Memory B cell (primary cell): ENCODE measurements at places on chromosomes 1 and 21.
A peak's percentile ranks its signal among the peaks of the same experiment; 100 is the strongest.

DNA sequence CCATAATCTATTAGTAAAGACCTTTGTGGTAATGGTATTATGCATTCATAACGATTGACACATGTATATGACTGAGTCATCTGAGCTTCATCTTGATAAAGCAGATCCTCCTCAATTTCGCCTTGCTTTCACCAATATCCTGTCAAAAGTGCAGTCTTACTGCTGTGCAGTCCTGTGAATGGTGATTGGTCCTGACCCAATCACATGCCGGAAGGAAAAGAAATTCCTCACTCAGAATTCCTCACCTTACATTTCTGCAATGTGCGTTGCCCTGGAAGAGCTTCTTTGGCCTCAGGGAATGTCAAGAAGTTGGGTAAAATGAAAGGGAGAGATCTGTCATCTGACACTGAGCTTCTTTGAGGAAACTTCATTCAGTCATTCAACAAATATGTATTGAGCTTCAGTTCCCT is 121.0 kb upstream of the TSPAN2 start:
- no peak for DNase-seq
- no peaks in the 10 kb centered on the region for H3K4me1 ChIP-seq
- H3K27me3 ChIP-seq = no peaks in the 10 kb centered on the region
- no peak overlapping the region for H3K4me3 ChIP-seq
- H3K36me3 ChIP-seq = no peaks in the 10 kb centered on the region

- H3K4me1 ChIP-seq = no peaks in the 10 kb centered on the region
- no peaks in the 10 kb centered on the region for H3K36me3 ChIP-seq
- H3K27ac ChIP-seq = no peak overlapping the region
- no peak for DNase-seq
- no peak overlapping the region for H3K4me3 ChIP-seq
- peaks cover 2% of the 10 kb centered on the region for H3K27me3 ChIP-seq
These were observed 86.8 kb downstream of the TIAM1 start for GRCh38 chr21:31257265-31257664.

DNA sequence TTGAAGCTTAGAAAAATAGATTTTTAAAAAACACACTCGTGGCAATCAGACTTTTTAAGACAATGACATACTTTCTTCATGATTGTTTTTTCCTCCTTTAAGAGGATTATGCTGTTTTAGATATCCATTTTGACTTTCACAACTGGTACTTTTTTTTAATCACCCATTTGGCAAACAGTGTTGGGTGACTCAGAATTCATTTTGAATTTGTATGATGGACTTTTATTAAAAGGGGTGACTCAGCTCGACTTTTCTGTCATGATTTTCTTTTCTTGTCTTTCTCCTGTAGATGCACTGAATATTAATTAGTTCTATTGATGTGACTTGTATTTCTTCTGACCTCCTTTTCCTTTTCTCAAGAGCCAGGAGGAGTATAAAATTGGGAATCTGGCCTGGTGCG is 44.7 kb downstream of the FMN2 start:
- H3K27ac ChIP-seq = no peak overlapping the region
- H3K36me3 ChIP-seq = no peaks in the 10 kb centered on the region
- no peak for DNase-seq
- no peaks in the 10 kb centered on the region for H3K4me1 ChIP-seq
- no peaks in the 10 kb centered on the region for H3K27me3 ChIP-seq

- H3K4me3 ChIP-seq = no peak overlapping the region
- H3K27ac ChIP-seq = no peak overlapping the region
- H3K36me3 ChIP-seq = peaks cover 25% of the 10 kb centered on the region
- no peak for DNase-seq
- peaks cover 32% of the 10 kb centered on the region for H3K4me1 ChIP-seq
These were observed 52.6 kb downstream of the ZNF644 start for GRCh38 chr1:90969241-90969640.

DNA sequence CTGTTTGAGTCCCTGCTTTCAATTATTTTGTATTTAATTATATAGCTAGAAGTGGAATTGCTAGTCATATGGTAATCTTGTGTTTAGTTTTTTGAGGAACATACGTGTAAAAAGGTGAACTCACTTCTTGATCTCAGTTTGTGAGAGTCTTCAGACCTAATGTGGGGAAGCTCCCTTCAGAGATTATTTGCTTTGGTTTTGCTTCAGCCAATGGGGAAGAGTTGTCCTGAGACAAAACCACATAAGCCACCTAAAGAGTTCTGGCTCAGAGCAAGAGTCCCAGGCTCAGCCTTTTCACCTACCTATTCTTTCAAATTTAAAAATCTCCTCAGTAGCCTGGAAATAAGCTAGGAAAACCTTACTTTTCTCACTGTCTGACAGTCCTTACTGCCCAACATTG is 138.4 kb downstream of the UCK2 start:
- no peaks in the 10 kb centered on the region for H3K4me1 ChIP-seq
- H3K4me3 ChIP-seq = no peak overlapping the region
- H3K36me3 ChIP-seq = no peaks in the 10 kb centered on the region
- no peak overlapping the region for H3K27ac ChIP-seq

GRCh38 chr1:155979597-155980343 is 1.4 kb upstream of the ARHGEF2 start:
- no peak for DNase-seq
- peaks cover 17% of the 10 kb centered on the region for H3K36me3 ChIP-seq
- peak overlapping the region; percentile 91 for H3K27ac ChIP-seq
- peaks cover 54% of the 10 kb centered on the region for H3K4me1 ChIP-seq
- H3K27me3 ChIP-seq = no peaks in the 10 kb centered on the region

DNA sequence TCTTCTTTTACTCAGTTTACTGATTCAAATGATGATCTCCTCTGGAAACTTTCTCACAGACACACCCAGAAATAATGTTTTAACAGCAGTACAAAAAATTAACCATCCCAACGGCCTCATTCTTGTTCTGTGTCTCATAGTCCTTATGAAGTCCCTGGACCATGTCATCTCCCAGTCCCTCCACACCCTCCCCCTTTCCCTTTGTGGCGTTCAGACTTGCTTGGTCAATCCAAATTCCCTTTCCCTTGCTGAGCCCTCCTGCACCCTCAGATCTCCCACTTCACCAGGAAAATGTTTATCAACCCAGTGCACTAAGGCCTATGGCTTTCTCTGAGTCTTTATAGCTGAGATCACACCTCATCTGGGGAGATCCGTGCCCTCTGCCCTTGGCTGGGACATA is 85.9 kb downstream of the CENPF start:
- H3K36me3 ChIP-seq = no peaks in the 10 kb centered on the region
- H3K27me3 ChIP-seq = no peaks in the 10 kb centered on the region
- H3K4me1 ChIP-seq = no peaks in the 10 kb centered on the region
- no peak overlapping the region for H3K27ac ChIP-seq
- no peak for DNase-seq

DNA sequence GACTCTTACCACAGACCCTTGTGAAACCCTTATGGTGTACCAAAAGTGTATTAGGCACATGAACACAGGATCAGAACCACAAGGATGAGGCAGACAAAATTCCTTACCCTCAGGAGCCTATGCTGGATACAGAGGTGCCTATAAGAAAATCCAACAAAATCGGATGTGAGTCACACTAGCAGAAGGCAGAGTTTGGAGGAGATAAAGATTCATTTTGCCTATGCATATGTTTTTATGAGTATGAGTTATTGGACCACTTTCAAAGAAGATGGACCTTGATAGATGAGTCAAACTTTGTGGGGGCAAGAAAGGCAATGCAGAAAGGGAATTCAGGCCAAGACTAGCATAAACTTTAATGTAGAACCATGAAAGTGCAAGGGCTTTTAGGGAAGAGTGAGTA is 17.0 kb downstream of the CAMK1G start:
- H3K4me1 ChIP-seq = no peaks in the 10 kb centered on the region
- peaks cover 7% of the 10 kb centered on the region for H3K27me3 ChIP-seq
- no peak overlapping the region for H3K4me3 ChIP-seq
- H3K27ac ChIP-seq = no peak overlapping the region

DNA sequence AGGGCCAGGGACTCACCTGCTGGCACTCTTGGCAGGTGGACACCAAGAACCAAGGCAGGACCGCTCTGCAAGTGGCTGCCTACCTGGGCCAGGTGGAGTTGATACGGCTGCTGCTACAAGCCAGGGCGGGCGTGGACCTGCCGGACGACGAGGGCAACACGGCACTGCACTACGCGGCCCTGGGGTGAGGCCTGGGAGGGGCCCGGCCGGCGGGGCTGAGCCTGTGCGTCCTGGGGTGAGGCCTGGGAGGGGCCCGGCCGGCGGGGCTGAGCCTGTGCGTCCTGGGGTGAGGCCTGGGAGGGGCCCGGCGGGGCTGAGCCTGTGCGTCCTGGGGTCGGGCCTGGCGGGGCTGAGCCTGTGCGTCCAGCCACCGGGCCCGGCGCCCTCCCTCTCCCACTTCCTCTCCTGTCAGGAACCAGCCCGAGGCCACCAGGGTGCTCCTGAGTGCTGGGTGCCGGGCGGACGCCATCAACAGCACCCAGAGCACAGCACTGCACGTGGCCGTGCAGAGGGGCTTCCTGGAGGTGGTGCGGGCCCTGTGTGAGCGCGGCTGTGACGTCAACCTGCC is 4.6 kb upstream of the MMP23B start:
- H3K36me3 ChIP-seq = peaks cover 2% of the 10 kb centered on the region
- peaks cover 4% of the 10 kb centered on the region for H3K27me3 ChIP-seq
- no peak overlapping the region for H3K4me3 ChIP-seq
- no peak overlapping the region for H3K27ac ChIP-seq

GRCh38 chr1:156090840-156091188 is 8.5 kb upstream of the MEX3A start:
- peak; percentile 86 for DNase-seq
- H3K27ac ChIP-seq = no peak overlapping the region
- no peaks in the 10 kb centered on the region for H3K36me3 ChIP-seq
- peaks cover 10% of the 10 kb centered on the region for H3K4me1 ChIP-seq
- H3K27me3 ChIP-seq = peaks cover 6% of the 10 kb centered on the region

GRCh38 chr1:19988267-19989006 is 9.0 kb upstream of the PLA2G2A start:
- H3K27ac ChIP-seq = no peak overlapping the region
- no peaks in the 10 kb centered on the region for H3K36me3 ChIP-seq
- peaks cover 3% of the 10 kb centered on the region for H3K27me3 ChIP-seq
- DNase-seq = no peak

- H3K4me1 ChIP-seq = no peaks in the 10 kb centered on the region
- H3K27ac ChIP-seq = no peak overlapping the region
- H3K27me3 ChIP-seq = peaks cover 23% of the 10 kb centered on the region
- H3K36me3 ChIP-seq = peaks cover 3% of the 10 kb centered on the region
These were observed 108.2 kb upstream of the OLIG2 start for GRCh38 chr21:32917362-32918135.

DNA sequence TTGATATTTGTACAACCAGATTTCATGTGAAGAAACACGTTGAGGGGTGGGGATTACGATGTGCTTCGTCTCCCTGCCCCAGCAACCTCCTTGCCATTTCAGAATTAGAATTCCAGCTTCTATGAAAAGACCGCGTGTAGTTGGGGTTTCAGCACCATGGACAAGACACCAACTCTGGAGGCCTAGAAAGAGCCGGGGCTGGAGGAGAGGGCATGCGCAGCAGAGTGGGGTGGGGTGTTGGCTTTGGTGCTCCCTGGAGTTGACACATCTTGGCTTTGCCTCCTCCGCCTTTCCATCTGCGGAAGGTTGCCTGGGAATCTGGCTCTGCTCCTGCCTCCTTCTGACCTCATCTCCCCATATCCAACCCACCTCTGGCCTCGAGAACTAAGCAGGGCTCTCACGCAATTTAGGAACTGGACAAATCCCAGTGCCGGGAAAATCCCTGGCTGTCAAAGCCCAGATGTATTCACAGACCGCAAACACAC is 11.8 kb downstream of the HTR6 start:
- no peak overlapping the region for H3K27ac ChIP-seq
- H3K27me3 ChIP-seq = peaks cover 17% of the 10 kb centered on the region
- H3K4me1 ChIP-seq = no peaks in the 10 kb centered on the region

DNA sequence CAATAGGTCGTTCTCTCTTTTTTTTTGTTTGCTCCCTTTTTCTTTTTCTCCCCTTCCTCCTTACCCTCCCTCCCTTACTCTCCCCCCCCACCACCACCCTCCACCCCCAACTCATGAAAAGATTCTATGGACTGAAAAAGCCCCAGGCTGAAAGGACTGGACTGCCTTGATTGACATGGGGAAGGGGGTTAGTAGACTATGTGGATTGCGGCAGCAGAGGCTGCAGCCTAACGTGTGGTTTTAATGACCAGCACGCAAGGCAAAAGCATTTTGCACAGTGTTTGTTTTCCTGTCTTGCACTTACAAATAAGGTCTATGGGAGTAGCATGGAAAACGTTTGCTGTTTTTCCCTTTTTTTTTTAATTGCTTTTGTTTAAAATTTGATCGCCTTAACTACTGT is 5.5 kb downstream of the ZBTB18 start:
- H3K27ac ChIP-seq = no peak overlapping the region
- no peaks in the 10 kb centered on the region for H3K27me3 ChIP-seq
- no peak overlapping the region for H3K4me3 ChIP-seq
- H3K4me1 ChIP-seq = peaks cover 6% of the 10 kb centered on the region
- peaks cover 5% of the 10 kb centered on the region for H3K36me3 ChIP-seq
- DNase-seq = no peak

GRCh38 chr1:109719337-109719837 is 7.3 kb downstream of the GSTM5 start:
- H3K4me3 ChIP-seq = no peak overlapping the region
- H3K4me1 ChIP-seq = no peaks in the 10 kb centered on the region
- H3K36me3 ChIP-seq = peaks cover 2% of the 10 kb centered on the region
- H3K27ac ChIP-seq = no peak overlapping the region

- H3K4me1 ChIP-seq = peaks cover 26% of the 10 kb centered on the region
- peak overlapping the region; percentile 84 for H3K27ac ChIP-seq
- H3K4me3 ChIP-seq = peak overlapping the region; percentile 62
These were observed 30.8 kb upstream of the ABCG1 start for GRCh38 chr21:42187976-42188653.

DNA sequence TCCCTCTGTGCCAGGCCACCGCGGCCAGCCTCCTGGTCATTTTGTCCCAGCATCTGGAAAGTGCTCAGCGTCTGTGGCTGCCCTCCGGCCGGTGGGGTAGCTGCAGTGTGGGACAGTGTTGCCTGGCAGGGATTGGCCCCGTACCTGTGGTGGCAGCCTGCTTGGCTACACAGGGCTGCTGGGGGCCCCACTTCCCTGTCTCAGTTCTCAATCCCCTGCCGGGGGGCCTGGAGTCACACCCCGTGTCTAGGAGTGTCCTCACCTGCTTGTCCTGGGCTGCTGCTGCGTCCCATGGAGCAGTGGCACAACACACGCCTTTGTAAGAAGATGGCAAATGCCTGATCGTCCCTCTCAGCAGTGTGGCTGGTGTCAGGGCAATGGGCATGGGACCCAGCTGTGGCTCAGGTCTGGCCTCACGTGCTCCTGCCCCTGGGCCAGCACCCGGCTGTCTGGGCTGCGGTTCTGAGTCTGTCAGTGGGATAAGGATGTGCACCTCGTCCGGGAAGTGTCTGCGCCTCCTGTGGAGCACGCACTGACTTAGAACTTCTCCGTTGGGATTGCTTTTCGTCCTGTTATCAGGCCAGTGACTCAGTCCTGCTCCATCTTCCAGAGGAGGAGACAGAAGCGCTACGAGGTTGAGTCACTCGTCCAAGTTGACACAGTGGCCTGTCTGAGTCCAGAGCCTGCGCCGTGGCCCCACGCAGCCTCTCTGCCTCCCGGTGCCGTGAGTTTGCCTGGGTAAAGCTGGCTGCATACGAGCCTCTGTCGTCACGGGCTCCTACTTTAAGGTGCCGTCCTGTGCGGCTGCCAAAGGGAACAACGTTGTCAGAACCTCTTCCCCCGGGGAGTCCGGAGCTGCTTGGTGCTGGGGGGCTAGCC is 41.0 kb downstream of the CRYAA start:
- no peak overlapping the region for H3K4me3 ChIP-seq
- H3K4me1 ChIP-seq = peaks cover 4% of the 10 kb centered on the region
- H3K36me3 ChIP-seq = no peaks in the 10 kb centered on the region
- no peak overlapping the region for H3K27ac ChIP-seq
- peaks cover 9% of the 10 kb centered on the region for H3K27me3 ChIP-seq

GRCh38 chr1:228032041-228032440 is 25.2 kb downstream of the WNT3A start:
- peaks cover 3% of the 10 kb centered on the region for H3K36me3 ChIP-seq
- H3K4me3 ChIP-seq = no peak overlapping the region
- peaks cover 25% of the 10 kb centered on the region for H3K27me3 ChIP-seq
- H3K4me1 ChIP-seq = no peaks in the 10 kb centered on the region
